Stimulated activated CD8-positive, alpha-beta memory T cell treated with anti-CD3 and anti-CD28 coated beads, Interleukin-2, amount 100 ng/mL, for 1 hour (primary cell): ENCODE measurements at places on chromosomes 12 and 14.

GRCh38 chr14:100731011-100731670 is 4.4 kb downstream of the DLK1 start:
- DNase-seq, result no peak

GRCh38 chr12:14841761-14842160 is 1.6 kb downstream of the ART4 start:
- DNase-seq, result no peak

GRCh38 chr12:16189849-16190248 is 87.6 kb downstream of the SLC15A5 start:
- DNase-seq, result no peak

- DNase-seq, result no peak
Observed at GRCh38 chr12:52925717-52926595, 21.1 kb upstream of the KRT8 start.

DNA sequence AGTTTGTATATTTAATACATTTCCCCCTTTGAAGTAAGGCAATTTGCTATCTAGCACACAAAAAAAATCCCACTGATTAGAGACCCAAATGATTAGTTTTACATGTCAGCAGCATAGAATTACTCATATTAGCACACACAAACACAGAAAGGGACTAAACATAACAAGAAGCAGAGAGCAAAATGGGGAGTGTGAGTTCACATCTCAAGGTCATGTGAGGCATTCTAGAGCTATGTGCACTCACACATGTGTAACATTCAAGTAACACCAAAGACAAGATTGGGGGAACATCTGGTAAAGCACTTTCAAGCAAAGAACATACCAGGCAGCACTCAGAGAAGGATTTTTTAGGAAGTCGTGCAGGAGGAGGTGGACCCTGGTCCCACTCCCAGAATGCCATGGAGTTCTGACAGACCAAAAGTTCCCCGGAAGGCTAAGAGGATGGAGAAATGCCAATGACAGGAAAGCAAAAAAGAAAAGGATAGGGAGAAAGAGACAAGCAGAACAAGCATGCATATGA is 105.8 kb upstream of the SINHCAF start:
- DNase-seq, result no peak
